ENCODE measurements at places on chromosomes 2 and 18.

DNA sequence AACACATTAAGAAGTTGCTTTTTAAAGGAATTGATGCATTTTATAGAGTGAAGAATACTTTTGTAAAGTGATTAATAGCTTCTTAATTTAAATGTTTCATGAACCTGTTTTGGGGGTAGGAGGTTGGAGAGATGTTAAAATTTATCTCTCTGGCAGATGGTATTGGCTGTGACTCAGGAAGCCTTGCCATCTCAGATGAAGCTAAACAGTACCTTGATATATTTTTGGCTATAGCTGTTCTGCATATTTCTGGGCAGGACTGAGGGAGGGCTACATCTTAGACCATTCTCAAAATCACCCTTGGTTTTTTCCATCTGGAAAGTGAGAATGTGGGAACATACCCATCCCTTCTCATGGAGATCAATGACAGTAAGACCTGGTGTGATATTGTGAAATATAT, 13.4 kb downstream of the CAPN14 start:
- no peak for DNase-seq

DNA sequence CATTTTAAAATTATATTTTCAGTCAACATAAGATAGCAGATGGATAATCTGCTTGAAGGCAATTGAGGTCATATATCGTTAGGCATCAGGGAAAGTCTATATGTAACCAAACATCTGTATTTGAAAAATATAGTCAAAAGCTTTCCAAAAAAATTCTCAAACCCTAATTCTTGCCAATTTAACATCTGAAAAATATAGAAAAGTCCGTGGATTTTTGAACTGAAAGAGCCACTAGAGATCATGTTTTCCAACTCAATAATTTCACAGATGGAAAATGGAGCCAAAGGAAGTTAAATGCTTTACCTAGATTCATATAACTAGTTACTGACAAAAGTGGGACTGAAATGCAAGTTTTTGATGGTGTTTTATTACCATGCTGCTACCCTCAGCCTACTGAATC, 185.1 kb upstream of the ZNF804A start:
- DNase-seq: no peak

GRCh38 chr18:32446780-32447179, 23.9 kb downstream of the GAREM1 start:
- no peak for DNase-seq

- no peak for DNase-seq
Observed at GRCh38 chr18:48263914-48264902, 145.0 kb downstream of the ZBTB7C start.

DNA sequence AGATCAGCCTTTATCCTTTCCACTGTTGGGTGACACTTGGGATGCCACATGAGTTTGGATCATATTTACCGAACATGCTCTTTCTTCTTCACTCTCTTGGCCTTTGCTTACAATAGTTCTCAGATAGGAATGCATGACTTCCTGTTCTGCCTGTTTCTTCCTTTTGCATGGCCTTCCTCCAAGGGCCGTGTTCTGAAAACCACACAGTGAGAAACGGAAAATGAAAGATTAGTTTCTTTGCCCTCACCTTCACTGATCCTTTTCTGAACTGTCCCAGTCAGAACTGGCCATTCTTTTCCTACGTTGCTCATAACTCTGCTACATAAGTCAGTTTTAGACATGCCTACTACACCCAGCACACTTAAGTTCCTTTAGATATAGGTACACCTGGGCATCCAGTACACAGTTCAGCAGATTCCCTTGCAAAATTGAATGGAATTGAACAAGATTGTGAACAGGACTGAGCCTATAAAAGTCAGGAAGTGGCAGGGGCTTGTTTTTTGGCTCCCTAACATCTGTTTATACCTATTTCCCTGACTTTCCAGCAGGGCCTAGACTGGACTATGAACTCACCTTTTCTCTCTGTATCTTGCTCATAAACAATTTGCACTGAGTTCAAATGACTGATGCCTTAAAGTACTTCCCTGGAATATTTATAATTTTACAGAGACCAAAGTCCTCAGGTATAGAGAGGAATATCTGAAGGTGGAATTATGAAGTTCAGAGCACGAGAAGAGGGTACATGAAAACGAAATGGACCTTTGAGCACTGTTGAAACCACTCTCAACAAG, 186.4 kb upstream of the ST6GAL2 start:
- DNase-seq: no peak

DNA sequence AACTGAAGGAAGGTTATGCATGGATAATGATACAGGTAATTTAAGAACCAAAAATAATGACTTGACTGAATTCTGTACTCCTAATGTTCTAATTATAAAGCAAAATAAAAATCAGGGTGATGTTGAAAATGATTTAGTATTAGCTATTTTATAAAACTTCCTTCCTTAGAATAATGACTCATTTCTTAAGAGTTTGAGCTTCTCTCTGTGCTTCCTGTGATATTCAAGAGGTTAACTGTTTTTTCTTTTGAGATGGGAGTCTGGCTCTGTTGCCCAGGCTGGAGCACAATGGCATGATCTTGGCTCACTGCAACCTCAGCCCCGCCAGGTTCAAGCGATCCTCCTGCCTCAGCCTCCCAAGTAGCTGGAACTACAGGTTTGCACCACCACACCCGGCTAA, 14.8 kb downstream of the HADHA start:
- DNase-seq: no peak

DNA sequence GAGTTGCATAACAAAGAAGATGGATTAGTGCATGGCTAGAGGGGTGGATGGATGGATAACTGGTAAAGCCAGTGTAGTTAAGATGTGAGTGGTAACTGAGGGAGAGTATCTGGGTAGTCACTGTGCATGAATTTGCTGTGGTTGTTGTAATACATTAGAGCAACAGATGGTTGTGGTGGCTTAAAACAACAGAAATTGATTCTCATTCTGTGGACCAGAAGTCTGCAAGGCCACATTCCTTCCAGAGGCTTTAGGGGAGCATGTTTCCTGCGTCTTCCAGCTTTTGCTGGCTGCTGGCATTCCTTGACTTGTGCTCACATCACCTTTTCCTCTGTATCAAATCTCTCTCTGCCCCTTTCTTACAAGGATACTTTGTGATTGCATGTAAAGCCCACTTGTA, 155.4 kb downstream of the ASB1 start:
- peak; percentile 9 for DNase-seq

GRCh38 chr18:76951456-76952247, 129.3 kb downstream of the ZNF236 start:
- no peak for DNase-seq

DNA sequence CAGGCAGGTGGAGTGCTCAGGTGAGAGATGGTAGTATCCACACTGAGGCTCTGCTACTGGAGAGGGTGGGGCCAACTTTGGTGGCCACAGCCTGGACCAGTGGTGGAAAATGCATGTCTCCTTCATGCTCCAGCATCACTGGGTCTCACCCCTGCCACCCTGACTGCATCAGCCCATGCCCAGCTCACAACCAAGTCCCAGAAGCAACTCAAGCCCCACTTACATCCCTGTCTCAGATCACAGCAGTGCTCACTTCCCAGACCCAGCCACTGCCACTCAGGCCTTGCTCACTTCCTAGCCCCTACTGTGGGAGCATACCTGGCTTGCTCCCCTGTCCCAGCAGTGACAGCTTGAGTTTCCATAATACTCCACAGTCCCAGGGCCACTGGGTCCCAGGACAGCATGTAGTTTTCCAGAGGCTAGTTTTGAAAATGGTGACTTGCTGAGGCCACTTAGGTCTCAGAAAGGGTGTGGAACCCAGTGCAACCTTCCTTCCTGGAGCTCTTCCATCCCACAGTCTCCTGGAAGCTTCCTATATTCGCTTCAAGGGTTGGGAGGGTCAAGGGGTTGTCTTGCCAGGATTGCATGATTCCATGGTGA, 58.8 kb downstream of the GPC1 start:
- no peak for DNase-seq

- no peak for DNase-seq
Observed at GRCh38 chr2:41940745-41941063, 107.1 kb upstream of the PKDCC start.

- DNase-seq: peak; percentile 6
Observed at GRCh38 chr18:57570162-57570561, 16.3 kb downstream of the FECH start.

DNA sequence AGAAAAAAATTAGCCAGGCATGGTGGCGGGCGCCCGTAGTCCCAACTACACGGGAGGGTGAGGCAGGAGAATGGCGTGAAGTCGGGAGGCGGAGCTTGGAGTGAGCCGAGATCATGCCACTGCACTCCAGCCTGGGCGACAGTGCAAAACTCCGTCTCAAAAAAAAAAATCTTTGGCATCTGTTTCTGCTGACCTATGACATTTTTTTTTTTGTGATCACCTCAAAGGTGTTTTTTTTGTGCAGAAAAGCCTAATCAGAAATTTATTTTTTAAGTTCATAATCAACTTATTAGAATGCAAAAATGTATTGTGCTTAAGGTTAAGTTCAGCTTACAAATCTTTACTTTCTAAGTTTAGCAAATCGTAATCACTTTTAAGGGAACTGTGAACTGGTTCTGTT, 45.6 kb downstream of the NAB1 start:
- DNase-seq: no peak

- no peak for DNase-seq
Observed at GRCh38 chr18:57807336-57808117, 4.4 kb upstream of the ATP8B1 start.

DNA sequence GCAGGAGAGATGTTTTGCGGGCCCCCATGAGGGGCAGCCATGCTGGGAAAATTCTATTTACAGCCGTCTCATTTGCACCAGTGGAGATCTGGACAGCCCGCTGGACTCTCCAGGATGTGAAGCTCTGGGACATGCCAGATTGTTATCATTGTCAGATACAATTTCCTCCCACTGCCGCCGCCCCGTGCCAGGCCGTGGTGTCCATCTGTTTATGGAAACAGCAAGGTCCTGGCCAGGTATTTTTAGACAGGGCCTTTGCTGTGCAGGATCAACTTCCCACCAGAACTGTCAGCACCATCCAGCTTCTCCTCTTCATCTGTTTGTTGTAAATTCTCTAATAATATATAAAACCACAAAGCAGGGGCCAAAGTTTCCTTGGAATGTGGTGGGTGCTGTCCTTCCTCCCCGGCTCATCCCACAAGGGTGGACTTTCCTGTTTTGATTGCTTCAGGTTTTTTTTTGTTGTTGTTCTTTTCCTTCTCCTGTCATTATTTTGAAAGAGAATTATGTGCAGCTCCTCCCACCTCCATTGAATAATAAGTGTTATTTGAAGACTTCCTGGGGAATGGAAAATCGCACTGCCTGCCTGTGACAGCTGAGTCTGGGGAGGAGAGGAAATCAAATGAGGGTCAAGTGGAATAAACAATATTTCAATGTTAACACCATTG, 398.1 kb downstream of the TNS1 start:
- peak; percentile 44 for DNase-seq

GRCh38 chr2:148627224-148627623, 17.3 kb upstream of the EPC2 start:
- DNase-seq: peak; percentile 20

GRCh38 chr2:105328281-105329196, 996 bp downstream of the TGFBRAP1 start:
- peak; percentile 71 for DNase-seq

- peak; percentile 83 for DNase-seq
Observed at GRCh38 chr2:27723372-27724144, 48.0 kb upstream of the MRPL33 start.

- DNase-seq: no peak
Observed at GRCh38 chr2:64937687-64938491, 51.3 kb upstream of the SLC1A4 start.

- DNase-seq: peak; percentile 79
Observed at GRCh38 chr2:189549449-189549832, 31.1 kb downstream of the SLC40A1 start.

- DNase-seq: peak; percentile 54
Observed at GRCh38 chr18:44098551-44099098, 582.1 kb upstream of the SETBP1 start.

GRCh38 chr2:189530965-189531637, 49.5 kb downstream of the SLC40A1 start:
- DNase-seq: no peak

GRCh38 chr2:103464831-103465230, 703.0 kb downstream of the TMEM182 start:
- DNase-seq: no peak

GRCh38 chr2:39778233-39778632, 825 bp downstream of the THUMPD2 start:
- DNase-seq: no peak

DNA sequence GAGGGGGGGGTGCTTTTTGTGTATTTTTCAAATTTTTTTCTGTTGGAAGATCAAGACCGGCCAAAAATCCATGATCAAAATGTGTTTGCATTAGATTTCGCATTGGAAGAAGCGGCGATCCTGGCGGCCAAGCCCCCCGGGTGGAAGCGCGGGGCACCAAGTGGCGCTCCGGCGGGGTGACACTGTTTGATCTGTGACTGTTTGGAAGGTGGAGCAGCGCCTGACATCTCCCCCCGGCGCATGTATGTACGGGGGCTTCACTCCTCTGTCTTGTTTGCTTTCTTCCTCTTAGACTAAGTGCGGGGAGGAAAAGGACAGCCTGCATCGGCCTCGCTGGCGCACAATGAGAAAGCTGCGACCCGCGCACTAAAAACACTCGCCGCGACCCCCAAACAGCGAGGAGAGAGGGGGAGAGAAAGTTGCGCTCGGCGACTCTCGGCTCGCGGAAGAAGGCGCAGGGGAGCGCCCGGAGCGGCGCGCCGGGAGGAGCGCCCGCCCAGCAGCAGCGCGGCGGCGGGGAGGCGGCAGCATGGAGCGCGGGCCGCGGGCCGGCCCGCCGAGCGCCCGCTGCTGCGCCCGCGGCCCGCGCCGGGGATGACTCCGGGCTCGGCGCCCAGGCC, 515 bp downstream of the TSHZ1 start:
- DNase-seq: no peak

DNA sequence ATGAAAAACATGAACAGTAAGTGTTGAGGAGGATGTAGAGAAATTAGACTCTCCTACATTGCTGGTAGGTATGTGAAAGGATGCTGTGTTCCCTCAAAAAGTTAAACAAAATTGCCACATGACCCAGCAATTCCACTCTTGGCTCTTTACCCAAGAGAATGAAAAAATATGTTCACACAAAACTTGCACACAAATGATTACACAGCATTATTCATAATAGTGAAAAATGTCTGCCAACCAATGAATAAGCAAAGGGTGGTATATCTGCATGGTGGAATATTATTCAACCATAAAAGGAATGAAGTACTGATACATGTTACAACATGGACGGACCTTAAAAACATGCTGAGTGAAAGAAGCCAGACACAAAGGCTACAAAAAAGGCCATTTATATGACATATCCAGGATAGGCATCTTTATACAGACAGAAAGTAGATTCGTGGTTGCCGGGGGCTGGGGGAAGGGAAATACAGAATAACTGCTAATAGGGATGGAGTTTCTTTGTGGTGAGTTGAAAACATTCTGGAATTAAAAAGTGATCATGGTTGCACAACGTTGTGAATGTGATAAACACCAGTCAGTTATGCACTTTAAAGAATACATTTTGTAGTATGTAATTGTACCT, 85.4 kb upstream of the MYO3B start:
- DNase-seq: no peak

All from SJCRH30 (cell line).